ENCODE measurements at places on chromosomes 4 and X.

DNA sequence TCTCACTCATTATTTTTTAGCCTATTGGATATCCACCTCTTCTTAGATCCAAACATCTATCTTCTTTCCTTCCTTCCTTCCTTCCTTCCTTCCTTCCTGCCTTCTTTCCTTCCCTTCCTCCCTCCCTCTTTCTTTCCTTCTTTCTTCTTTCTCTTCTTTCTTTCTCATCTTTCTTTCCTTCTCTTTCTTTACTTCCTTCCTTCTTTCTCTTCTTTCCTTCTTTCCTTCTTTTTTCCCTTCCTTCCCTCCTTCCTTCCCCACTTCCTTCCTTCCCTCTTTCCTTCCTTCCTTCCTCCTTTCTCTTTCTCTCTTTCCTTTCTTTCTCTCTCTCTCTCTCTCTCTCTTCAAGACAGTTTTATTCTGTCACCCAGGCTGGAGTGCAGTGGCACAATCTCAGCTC is 1239.8 kb downstream of the PCDH7 start:
- no peak for DNase-seq

- no peak for DNase-seq
These were observed 257.1 kb upstream of the ACTRT1 start for GRCh38 chrX:128309311-128309710.

- DNase-seq, result no peak
These were observed 72.1 kb downstream of the CAMK2D start for GRCh38 chr4:113689394-113689793.

DNA sequence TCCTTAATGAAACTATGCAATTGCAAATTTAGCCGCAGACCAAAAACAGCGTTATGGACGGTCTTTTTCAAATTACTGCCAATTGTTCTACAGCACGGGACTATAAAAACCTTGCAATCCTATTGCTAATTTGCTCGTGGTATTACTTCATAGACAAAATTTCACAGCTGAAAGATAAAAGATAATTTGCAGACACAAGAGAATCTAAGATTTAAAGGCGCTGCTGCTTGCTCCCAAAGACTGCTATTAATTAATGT is 1.4 kb upstream of the CAMK2D start:
- DNase-seq, result no peak

DNA sequence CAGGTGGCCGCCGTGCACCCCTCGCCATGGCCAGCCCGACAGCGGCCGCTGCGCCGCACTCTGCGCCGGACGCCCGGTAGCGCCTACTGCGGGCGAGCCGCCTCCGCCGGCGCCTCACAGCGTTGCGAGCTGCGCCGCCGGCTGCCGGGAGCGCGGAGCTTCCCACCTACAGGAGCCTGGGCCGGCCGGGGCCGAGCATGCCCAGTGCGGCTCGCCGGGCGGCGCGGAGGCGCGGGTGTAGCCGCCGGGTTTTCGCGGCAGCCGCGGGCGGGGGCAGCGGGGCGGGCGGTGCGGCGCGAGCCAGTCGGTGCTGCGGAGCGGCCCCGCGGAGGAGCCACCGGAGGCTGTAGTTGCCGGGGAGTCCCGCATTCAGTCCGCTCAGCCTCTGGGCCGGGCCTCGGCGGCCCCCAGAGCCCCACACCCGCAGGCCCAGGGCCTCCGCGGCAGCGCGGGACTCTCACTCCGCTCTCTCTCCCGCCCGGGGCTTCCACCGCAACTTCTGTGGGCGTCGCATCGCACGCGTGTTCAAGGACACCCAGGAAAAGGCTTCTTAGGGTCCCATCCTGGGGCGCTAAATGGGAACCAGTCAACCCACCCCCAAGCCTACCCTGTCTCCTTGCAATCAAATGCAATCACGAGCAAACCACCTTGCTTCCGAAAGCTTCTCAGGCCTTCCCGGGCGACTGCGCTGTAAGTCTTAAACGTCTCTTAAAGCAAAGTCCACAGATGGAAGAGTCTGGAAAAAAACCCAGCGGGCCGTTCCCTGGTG is at the start of gene MFAP3L:
Gene MFAP3L, minus strand, starts transcription at position 143 of the 769 bp plus-strand sequence. CDS start 20,518 bp downstream, outside the sequence.
- DNase-seq, result peak; percentile 62

DNA sequence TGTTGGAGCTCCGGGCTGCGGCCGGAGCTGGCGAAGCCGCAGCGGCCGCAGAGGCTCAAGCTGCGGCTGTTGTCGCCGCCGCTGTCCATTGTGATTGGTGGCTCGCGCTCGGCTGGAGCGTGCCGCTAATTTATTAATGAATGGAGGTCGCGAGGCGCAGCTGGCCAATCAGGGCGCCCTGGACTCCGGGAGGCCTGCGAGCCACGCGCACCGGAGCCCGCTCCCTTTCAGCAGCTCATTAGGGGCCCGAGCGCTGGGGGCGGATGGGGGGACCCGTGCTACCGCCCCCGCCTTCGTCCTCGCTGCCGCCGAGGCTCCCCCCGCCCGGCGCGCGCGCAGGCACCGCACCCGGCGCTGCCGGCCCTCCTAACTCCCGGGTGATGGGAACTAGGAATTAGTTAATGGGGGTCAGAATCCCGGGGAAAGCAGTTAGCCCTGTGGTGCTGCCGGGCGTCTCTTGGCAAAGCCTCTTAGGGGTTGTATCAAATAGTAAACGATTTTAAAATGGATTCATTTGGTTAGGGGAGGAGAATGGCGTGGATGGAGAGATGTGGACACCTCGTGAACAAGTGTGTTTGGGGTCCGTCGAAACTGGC is 589 bp upstream of the NEUROG2 start:
- no peak for DNase-seq

- no peak for DNase-seq
These were observed 105.5 kb downstream of the TMEM164 start for GRCh38 chrX:110108381-110108821.

- no peak for DNase-seq
These were observed 18.0 kb downstream of the MBNL3 start for GRCh38 chrX:132470831-132471230.

GRCh38 chr4:153679486-153679885 is 4.6 kb upstream of the TLR2 start:
- no peak for DNase-seq

DNA sequence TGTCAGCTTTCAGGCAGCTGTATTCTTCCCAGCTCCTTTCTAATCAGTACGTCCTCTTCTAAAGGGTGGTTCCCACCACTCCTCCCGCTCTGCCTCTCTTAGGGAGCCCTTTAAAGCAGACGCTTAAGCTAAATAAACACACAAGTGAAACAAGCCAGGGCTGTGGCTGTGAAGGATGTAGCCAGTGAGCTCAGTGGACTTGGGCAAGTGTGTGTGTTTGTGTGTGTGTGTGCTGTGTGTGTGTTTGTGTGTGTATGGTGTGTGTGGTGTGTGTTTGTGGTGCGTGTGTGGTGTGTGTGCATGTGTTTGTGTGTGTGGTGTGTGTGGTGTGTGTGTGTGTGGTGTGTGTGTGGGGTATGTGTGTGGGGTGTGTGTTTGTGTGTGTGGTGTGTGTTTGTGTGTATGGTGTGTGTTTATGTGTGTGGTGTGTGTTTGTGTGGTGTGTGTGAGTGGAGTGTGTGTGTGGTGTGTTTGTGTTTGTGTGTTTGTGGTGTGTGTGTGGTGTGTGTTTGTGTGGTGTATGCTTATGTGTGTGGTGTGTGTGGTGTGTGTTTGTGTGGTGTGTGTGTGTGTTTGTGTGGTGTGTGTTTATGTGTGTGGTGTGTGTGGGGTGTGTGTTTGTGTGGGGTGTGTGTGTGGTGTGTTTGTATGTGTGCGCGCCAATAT is 283.3 kb downstream of the PTTG2 start:
- DNase-seq, result no peak

GRCh38 chrX:46461660-46462191 is 83.5 kb downstream of the ZNF674 start:
- DNase-seq, result no peak

DNA sequence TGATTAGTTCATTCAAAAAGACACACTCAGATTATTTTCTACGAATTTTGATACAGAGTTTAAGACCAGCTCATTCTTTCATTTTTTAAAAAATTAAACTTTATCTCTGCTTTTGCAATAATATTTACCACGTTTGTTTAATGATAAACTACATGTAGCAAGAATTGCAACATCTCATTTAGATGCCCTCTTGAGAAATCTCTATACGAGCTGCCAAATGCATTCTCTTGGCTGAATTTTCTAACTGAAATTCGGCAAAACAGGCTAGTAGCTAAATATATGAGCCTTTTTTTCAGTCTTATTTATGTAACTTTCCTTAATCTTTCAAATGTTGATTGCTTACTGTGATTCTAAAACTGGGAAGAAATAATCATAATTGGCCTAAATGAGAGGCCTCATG is 2.1 kb upstream of the GC start:
- no peak for DNase-seq

DNA sequence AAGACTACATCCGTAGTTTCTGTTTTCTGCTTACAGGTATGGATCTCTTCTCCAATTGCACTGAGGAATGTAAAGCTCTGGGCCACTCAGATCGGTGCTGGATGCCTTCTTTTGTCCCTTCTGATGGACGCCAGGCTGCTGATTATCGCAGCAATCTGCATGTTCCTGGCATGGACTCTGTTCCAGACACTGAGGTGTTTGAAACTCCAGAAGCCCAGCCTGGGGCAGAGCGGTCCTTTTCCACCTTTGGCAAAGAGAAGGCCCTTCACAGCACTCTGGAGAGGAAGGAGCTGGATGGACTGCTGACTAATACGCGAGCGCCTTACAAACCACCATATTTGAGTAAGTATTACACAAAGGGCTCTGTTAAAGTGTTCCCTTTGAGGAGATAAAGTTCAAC is 13.8 kb downstream of the PCDH10 start:
- DNase-seq, result no peak

DNA sequence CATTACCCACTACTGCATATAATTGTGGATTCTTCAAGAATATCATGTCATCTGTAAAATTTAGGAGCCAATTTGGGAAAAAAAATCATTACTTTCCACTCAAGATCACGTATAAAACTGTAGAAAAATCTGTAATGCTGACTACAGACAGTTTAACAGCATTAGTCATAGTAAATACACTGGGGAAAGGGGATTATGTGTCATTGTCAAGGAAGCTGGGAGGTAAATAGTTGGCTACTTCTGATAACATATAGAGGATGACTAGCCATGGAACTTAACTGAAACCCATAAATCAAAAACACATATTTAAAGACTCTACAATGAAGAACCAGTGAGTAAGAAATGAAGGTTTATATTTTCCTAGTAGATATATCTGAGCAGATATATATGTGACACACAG is 1666.4 kb upstream of the IGFBP7 start:
- no peak for DNase-seq

DNA sequence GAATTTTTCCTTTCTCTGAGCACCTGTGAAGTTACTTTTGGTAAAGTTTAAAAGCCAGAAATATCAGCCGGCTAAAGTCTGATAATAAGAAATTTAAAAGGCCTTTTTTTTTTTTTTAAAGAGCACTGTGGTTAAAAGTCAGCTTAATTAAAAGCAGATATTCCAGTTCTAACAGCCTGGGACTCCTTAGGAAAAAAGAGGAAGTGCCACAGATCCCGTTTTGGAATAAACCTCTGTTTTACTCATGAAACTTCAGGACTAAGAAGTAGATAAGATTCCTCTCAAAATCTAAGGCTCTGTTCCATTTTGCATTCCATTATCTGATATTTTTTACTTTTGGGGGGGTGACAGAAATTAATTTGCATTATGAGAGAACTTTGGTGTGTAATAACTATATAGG is 37.8 kb downstream of the ABCB7 start:
- no peak for DNase-seq

DNA sequence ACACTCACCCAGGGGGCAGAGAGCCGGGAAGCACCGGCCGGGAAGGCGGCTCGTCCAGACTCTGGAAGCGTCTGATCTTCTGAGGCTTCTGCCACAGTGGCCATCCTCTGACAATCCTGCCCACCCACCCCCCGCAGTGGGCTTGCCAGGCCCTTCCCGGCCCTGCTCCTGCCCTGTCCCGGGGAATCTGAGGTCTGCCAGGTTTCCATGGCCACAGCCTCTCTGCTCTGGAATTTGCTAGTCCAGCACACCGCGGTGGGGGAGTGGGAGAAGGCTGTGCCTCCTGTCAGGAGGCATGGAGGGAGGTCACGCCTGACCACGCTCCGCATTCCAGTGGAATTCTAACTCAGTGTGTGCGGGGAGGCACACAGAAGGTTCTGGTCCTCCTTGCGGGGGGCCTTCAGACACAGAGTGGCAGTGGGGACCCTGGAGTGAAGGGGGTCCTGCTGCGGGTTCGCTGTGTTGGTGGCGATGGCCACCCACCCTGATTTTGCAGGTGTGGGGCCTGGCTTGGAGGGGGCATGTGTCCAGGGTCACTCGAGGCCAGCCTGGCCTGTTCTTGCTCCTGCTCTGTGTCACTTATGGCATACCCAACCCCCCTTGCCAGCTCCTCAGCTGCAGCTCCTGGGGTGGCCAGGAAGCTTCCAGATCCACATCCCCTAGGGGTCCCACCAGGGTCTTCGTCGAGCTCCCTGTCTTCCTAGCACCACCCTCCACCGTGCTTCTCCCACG is 55.6 kb upstream of the ADRA2C start:
- DNase-seq, result no peak

GRCh38 chr4:36872679-36873078 is 371.9 kb upstream of the NWD2 start:
- DNase-seq, result no peak

- no peak for DNase-seq
These were observed 172.5 kb downstream of the SH2D1A start for GRCh38 chrX:124518885-124519284.

DNA sequence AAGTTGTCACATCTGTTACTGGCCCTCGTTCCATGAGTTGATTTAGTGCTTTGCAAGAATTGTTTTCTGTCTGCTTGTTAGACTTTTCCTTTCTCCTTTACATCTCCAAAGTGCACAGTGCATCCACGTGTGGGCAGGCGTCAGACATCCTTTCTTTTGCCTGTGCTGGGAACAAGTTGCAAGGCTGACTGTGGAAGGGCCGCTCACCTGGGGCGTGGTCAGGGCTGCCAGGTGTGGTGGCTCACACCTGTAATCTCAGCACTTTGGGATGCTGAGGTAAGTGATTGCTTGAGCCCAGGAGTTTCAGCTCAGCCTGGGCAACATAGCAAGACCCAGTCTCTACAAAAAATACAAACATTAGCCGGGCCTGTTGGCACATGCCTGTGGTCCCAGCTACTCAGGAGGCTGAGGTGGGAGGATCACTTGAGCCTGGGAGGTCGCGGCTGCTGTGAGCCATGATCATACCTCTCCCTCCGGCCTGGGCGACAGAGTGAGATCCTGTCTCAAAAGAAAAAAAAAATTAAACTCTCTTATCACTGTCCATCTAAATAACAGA is 46.2 kb downstream of the RGS12 start:
- DNase-seq, result no peak

GRCh38 chr4:156992943-156993342 is 21.3 kb upstream of the PDGFC start:
- no peak for DNase-seq

DNA sequence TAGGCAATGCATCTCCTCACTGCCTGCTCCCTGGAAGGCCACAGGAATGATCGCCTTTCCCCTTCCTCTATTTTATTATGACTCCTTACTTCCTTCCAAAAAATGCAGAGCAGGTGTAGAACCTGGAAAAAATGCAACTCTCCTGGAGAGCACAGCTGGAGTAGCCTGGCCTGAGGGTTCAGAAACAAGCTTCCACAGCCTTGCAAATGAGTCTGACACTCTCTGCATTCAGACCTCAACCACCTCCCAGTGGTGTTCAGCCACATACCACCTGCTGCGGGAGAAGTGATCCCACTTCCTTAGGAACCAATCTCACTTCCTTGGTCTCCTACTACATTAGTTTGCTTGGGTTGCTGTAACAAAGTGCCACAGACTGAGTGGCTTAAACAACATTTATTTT is 368.1 kb upstream of the NOCT start:
- no peak for DNase-seq

GRCh38 chrX:118216509-118216908 is 99.9 kb upstream of the KLHL13 start:
- no peak for DNase-seq

GRCh38 chr4:74230902-74231499 is 73.1 kb downstream of the MTHFD2L start:
- no peak for DNase-seq

- DNase-seq, result no peak
These were observed 547.5 kb downstream of the NLGN4X start for GRCh38 chrX:5681159-5681558.
